ENCODE measurements at places on chromosomes 5 and 9.

GRCh38 chr9:92036756-92037155 lies 78.5 kb downstream of the SPTLC1 start:
- DNase-seq: no peak

GRCh38 chr5:172678902-172679301 lies 37.8 kb downstream of the NEURL1B start:
- DNase-seq: no peak

DNA sequence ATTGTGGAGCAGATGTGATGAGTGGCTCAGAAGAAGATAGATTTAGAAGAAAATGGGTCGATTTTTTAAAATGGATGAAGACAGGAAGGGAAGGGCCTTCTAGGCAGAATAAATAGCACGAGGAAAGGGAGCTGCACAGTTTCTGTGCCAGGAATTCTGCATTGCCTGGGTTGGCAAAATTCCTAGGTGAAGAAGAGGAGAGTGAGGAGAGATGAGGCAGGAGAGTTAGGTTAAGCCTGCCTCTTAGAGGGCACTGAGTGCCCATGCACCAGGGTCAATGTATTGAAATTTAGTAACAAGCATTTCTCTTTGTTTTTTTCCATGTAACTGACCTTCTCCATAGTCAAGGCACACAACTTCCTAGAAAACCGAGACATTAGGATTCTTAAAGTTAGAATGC lies 159.5 kb downstream of the YTHDC2 start:
- DNase-seq: no peak

- no peak for DNase-seq
These were observed 107.2 kb upstream of the CKMT2 start for GRCh38 chr5:81125959-81126358.

DNA sequence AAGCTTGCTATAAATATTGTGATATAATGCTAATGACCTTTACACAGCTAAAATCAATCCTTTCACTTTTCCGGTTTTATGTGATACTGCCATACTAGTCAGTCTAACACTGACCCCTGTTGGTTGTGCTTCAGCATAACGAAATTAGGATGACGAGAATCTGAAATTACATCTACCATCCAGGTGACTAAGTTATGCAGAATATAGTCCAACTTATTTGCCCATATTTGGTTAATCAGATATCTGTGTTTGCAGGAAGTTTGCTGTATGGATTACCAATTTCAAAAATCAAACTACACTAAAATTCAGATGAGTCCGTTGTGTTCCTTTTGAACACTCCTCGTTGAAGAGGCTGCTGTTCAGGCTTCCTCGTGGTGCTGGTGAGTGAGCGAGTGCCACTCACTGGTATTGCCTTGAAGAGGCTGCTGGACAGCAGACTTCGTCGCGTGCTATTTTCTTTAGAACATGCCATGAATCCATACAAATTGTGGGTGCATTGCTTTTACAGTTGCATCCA lies 32.5 kb downstream of the TENT4A start:
- peak; percentile 57 for DNase-seq

GRCh38 chr9:33138768-33139167 lies 28.4 kb downstream of the B4GALT1 start:
- no peak for DNase-seq

GRCh38 chr5:134608555-134608954 lies 24.1 kb downstream of the SAR1B start:
- DNase-seq: no peak

DNA sequence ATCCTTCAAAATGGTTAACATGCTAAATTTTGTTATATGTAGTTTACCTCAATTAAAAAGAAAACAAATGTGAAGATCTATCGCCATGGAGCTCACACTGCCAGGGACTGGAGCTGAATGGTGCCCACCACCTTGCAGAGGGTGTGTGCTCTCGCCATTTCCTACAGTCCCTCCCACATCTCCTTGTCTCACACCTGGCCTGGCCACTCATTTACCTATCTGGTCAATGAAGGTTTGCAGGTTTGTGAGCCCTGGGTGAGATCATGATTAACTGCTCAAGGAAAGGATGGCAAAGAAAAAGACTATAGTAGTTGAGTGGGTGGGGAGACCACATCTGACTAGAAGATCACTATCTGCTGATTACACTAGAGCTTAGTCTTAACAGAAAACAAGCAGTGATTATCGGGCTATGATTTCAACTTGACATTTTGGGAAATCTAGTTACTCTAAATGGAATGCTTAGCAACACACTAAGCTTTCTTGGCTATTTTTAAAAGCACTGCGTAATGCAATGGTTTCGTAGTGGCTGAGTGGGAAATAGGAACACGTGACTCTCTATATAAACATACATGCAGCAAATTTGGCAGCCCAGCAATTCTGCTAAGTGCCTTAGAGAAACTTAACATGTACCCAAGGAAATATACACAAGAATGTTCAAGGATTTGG lies 27.3 kb downstream of the PUM3 start:
- DNase-seq: no peak

GRCh38 chr5:151664694-151665585 lies 21.8 kb downstream of the SPARC start:
- DNase-seq: peak; percentile 66

GRCh38 chr9:72349240-72349639 lies 15.8 kb downstream of the ZFAND5 start:
- DNase-seq: no peak

GRCh38 chr5:133050521-133050920 lies 1.3 kb upstream of the HSPA4 start:
- DNase-seq: peak; percentile 12

DNA sequence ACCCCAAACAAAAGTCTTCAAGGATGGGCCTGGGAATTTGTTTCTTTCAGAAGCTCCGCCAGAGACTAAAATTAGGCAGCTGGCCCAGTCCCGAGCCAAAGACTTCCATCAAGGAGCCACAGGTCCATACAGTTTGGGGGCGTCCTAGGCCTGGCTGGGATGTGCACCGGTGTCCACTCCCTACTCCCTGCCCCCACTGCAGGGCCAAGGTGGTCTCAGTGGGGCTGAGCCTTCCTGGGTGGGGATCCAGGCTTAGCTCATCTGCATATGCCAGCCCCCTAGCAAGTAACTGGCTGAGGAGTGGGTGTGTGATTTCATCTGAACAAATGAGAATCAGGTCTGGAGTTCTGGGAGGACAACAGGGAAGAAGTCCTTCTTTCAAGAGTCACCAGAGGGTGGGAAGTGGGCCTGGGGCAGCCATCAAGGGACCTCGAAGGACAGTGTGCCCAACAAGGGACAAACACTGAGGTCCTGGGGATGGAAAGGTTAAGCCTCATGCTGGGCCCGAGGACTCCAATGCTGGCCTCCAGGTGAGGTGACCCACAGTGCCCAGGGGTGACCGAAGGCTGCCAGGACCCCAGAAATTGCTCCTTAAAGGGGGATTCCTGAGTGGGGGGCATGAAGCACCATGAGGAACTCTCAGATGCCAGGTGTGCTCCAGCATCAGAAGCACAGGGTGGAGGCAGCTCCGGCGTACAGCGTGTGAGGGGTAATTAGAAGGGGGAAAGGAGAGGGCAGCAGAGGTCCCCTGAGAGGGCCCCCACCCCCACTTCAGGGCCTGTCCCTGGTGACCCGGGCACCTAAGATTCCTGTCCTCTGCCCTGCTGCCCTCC lies 91.3 kb downstream of the ZNF354C start:
- DNase-seq: no peak

DNA sequence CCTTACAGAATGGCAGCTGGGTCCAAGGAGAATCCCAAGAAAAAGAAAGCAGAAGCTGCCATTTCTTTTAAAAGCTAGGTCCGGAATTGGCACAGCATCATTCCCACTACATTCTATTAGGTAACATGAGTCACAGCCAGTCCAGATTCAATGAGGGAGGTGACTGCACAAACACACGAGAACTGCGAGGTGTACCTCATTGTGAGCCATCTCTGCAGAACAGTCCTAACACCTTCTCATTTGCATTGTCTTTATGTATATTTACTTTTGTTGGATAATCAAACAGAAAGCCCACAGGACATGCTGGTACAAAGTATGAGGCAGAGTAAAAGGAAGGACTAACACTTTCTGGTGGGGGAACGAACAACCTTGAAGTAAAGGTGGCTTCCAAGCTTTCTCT lies 14.6 kb upstream of the HABP4 start:
- DNase-seq: no peak

All from muscle of back (tissue), 13 donors.